Activated CD4-positive, alpha-beta T cell treated with anti-CD3 and anti-CD28 coated beads, Interleukin-2, amount 10 ng/mL, durations not matched to agents 24 days and 14 days (primary cell): ENCODE measurements at places on chromosomes 5 and 9.
A peak's percentile ranks its signal among the peaks of the same experiment; 100 is the strongest.

DNA sequence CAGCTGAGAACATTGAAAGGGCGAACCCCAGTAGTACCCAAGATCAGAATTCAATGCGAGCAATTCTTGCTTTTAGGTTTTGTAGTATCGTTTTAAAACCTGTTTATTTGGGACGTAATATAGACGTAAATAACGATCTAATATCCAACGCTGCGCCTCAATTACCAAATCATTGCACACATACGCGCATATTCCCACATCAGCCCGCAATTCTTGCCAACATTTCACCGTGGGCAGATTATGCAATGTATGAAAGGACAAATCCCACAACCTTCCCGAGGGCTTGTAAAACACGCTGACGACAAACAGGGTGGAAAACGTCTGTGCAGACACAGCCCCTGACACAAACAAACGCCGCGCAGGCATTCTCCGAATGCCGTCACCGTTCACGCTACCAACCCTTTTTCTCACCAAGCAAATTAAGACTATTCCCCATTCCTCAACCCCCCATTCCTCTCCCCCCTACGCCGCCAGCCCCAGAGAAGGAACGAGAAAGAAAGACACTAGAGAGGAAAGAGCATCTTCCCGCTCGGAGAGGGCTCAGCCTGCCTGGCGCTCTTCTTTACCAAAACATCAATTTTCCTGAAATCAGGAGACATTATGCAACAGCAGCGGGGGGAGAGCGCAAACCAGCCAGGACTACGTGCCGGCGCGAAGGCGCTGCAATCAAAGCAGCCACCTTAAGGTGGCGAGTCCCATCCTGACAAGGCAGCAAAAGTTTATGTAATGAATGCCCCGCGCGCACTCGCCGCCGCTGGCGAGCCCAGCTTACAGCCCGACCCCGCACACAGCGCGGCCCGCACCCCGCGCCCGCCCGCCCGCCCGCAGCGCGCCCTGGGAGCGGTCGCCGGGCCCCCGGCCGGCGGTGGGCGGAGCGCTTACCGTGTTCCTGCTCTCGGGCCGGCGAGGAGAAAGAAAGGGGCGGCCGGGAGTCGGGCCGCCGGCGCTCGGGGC lies 597 bp downstream of the NFIL3 start:
- peak; percentile 89 for DNase-seq

DNA sequence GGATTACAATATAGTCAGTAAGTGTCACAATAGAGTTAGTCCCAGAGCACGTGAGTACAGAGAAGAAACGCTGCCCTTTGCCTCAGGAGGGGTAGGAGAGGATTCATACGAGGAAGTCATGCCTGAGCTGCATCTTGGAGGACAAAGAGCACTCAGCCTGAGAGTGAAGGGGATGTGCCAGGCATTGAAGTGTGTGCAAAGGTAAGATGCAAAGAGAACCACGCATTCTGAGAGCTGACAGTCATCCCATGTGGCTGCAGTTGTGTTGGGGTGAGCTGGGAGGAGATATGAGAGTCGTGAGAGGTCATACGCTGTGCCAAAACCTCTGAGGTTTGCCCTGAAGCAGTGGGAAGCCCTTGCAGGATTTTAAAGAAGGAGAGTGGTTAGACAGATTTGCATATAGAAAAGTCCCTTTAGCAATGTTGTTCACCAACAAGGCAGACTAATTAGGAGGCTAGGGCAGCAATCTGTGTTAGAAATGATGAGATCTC lies 97.5 kb downstream of the PIP5K1B start:
- DNase-seq: peak; percentile 74

GRCh38 chr9:100700689-100701318 lies 122.9 kb downstream of the CAVIN4 start:
- DNase-seq: peak; percentile 61

DNA sequence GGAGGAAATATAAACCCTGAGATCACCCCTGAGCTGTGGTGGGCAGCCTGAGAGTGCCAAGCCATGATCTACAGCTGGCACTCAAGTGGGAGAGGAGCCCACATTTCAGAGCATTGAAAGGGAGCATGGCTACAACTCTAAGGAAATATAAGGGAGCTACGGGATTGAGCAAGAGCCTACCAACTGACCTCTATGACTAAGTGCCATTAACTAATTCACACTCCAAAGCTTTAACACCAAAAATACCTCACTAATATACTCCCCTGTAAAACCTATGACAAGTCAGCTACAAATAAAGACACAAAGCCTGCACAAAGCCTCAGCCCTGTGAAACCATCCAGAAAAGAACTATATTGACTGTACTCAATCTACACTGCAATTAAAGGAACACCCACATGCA lies 286.8 kb upstream of the RPS23 start:
- no peak for DNase-seq

- no peak for DNase-seq
These were observed 77.0 kb downstream of the FGF18 start for GRCh38 chr5:171496456-171496855.

DNA sequence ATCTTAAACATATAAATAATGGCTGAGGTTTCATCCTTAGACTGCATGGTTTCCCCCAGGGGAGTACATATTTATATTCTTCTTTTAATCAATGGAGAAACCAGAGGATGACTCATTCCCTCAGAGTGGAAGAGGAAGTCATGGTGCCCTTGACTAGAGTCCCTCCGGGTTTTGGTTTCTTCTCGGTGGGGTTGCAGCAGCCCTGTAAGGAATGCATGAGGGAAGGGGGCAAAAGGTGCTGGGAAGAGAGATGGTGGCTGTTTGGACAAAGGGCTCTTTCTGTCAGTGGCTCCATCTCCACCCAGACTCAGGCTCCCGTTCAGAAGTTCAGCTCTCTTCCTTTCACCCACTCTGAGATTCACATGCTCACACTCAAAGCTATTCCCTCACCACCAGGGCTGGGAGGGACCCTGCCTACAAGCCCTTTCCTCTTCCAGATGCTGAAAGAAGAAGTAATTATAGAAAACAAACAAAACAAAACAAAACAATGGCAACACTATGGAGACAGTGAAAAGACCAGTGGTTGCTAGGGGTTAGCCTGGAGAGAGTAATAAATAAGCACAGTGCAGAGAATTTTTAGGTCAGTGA lies 129.8 kb upstream of the IL12B start:
- no peak for DNase-seq

DNA sequence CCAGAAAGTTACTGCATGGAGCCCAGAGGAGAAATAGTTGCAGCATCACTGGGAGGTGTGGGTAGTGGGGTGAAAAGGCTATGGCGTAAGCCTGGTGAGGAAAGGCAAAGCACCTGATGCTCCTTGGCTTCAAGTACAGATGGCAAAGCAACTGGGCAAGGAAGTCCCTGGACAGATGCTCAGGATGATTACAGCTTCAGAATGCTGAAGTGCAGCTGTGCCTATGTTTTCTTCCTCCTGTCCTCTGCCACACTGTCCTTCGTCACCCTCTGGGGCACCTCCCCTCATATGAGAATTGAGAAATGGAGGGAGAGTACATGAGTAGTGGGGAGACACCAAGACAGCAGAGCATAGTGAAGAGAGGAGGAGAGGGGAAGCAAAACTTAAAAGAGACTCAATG lies 328.0 kb downstream of the PDE4D start:
- no peak for DNase-seq

DNA sequence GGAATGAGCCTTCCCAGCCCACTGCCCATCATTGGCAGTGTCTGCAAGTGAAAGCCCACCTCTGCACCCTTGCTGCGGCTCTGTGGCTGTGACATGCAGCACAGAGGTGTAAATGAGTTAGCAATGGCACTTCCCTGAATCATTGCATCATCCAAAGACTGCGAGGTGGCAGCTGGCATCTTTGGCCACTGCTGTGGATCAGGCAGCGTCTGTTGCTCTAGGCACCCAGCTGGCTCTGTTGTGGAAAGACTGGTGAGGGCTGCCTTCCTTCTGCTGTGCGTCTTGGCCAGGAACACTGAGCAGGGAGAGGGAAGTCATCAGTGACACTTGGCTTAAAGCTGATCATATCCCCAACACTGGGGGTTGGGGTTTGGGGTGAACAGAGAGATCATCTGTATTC lies 64.5 kb downstream of the MFAP3 start:
- no peak for DNase-seq

DNA sequence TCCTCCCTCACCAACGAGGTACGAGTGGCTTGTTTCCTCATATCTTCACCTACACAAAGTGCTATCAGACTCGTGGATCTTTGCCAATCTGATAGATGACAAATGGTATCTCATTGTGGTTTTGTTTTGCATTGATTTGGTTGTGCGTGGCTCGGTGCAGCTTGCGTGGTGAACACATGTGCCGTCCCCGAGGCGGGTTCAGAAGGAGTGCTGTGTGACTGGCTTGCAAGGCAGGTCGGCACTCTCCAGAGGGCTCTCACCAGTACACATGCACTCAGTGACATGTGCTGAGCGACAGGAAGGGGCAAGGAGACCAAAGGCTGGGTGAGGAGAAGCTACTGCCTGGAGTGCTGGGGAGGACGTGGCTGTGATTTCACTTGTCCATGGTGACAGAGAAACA lies 95.3 kb upstream of the PITX1 start:
- DNase-seq: peak; percentile 57

DNA sequence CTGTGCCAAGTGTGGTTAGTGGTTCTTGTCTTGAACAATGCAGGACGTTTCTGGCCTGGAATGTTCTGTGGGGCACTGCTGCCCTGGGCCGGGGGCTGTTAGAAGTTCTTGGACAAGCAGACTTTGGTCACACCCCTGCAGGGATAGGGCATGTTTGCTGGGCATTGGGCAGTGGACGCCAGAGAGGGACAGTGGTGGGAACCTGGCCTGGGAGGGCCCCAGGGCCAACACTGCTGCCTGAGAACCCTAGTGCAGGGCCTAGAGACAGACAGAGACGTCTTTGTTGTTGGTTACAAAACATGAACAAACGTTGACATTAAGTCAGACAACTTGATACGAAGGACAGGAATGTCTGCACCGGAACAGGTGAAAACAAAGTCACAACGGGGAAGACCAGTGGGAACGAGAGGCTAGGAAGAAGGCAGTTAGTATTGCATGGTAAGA lies 57.0 kb downstream of the WNK2 start:
- DNase-seq: no peak

DNA sequence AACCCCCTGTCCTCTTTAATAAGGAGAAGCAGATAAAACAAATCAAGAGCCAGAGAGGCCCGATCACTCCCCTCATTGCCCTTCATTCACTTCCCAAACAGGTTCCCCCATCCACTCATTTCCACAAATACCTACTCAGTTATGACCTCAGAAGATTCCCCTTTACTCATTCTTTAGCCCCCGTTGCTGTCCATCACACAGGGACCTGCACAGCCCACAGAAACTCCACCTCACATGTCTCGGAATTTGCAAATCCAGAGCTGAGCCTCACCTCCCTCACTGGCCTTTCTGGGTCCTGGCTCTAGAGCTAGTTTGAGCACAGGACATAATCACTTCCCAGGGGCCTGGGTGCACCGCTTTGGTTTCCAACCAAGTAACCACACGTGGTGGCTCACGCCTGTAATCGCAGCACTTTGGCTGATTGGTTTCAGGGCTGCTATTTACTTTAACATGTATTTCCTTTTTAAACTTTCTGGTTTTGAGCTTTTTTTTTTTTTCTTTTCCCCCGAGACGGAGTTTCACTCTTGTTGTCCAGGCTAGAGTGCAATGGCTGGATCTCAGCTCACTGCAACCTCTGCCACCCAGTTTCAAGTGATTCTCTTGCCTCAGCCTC lies 17.8 kb downstream of the ATP6V0E1 start:
- DNase-seq: peak; percentile 61

DNA sequence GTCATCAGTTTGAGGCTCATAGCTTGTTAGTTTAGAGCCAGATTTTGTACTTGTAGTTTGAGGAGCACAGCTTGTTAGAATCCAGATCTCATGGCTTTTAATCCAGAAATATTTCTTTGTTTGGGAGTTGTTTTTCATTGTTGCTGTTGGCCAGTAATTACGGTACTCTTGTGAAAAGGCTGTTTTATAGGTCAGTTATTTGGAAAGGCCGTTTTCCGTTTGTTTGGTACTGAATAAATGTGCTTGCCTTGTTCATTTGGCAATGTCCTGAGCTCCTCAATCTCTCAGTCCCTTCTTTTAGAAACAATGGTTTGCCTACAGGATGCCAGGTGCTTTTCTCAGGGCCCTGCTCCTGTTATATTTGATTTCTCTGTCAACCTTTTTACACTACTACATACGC lies 4.5 kb upstream of the MOB3B start:
- DNase-seq: no peak

DNA sequence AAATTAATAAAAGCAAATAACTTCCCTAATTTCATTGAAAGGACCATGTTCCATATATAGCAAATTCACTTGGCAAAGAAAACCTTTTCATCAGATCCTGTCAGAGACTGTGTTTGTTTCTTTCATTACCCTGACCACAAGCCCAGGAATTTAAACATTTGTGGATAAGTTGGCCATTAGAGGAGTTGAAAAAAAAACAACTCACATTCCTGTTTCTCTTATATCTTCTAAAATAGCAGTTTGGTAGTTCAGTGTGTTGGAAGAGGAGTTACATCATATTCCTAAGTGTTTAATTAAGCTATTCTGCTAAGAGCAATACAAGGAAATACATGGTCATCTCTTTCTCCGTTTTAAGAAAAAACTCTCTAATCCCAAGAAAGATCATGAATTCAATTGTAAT lies 505.6 kb downstream of the TLE1 start:
- no peak for DNase-seq

GRCh38 chr5:116883875-116884274 lies 309.3 kb upstream of the SEMA6A start:
- no peak for DNase-seq

DNA sequence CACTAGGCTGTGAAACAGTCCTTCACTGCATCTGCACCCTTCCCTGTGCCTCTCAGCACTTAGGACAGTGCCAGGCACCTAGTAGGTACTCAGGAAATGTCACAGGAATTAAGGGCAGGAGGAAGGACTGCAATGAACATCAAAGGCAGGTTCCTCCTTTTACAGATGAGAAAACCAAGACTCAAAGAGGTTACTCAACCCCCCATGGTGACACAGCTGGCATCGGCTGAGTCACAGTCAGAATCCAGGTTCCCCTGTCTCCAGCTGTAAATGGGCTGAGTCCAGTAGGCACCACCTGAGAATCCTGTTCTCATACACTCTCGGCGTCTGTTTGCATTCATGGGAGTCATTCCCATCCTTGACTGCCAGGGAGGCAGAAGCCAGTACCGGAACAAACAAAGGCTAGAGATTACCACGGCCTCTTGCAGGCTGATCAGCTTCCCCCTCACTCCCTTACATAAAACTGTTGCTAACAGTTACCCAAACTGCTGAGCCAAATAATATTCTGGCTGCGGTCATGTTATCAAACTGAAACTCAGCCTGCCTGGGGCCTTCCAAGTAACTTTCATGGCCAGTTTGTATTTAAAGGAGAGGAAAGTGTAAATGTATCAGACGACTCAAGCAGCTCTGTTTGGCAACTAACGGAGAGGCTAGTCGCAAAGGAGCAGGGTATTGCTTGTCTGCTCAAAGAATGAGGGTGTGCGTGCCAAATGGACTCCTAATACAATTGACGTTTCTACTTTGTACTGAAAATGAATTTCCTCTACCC lies 201.7 kb downstream of the PAPPA start:
- DNase-seq: no peak
